SK-MEL-5 (cell line): ENCODE measurements at places on chromosomes 2 and 18.

GRCh38 chr2:562391-563364 lies 114.5 kb downstream of the TMEM18 start:
- DNase-seq, result no peak

DNA sequence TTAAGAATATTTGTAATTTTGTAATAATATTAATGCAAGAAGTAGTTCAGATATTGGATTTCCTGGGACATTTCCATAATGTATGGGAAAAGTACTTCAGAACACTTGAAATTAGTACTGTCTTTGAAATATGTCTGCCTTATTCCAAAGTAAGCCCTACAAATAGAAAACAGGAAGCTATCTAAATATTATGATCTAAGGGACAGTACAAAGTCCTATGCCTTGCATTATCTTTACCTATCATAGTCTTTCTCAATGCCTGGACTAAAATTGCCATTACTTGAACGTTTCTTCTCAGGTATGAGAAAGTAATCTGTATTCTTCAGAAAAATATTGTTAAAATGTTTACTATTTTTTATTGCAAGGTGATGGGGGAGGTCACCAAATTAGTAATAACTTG lies 113.0 kb downstream of the PPP1R1C start:
- DNase-seq, result no peak

GRCh38 chr2:167310442-167310841 lies 422.2 kb downstream of the XIRP2 start:
- no peak for DNase-seq

DNA sequence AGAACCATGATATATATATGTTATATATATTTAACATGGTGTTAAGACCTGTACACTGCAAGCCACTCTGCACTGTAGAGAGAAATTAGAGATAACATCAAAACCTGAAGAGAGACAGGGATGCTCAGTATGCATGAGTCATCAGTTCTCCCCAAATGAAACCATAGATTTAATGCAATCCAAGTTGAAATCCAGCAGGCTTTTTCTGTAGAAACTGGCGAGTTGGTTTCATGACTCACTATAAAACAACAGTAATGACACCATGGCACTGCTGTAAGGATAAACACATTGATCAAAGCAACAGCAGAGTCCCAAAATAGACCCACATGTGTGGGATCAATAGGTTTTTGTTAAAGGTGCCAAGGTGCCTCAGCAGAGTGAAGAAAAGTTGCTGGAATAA lies 65.8 kb downstream of the RTP5 start:
- no peak for DNase-seq

DNA sequence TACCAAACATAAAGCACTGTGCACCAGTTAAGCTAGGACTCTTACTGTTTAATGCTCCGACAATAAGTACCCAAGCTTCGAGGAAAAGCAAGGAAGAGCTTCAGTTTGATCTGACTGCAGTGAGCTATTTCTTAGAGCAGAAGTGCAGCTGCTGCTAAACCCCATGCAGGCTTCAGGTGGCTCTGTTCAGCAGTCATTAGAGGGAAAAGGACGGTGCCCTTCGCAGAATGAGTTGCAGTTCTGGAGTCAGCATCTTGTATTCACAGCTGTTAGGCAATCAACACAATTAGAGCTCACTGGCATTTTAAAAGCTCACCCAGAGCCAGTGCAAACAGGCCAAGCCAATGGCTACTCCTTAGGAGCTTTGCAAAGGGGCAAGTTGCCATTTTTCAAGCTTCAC lies 1.5 kb upstream of the CERKL start:
- no peak for DNase-seq

GRCh38 chr2:33441235-33441810 lies 35.1 kb upstream of the RASGRP3 start:
- peak; percentile 90 for DNase-seq

GRCh38 chr2:17258861-17259260 lies 259.4 kb downstream of the RAD51AP2 start:
- no peak for DNase-seq

DNA sequence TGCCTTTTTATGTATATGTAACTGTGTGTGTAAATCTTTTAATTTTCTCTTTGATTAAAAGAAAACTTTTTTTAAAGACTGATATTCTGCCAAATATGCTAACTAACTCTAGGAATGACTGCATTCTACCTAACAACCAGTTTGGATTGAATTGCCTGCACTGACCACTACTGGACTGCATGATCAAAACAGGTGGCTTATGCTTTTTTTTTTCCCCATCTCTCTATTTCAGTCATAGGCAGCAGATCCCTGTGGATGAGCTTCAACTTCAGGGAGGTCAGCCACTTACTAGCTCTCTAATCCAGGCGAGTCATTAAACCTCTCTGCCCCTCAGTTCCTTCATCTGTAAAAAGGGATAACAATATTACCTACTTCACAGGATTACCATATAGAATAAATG lies 138.6 kb upstream of the SERTAD2 start:
- peak; percentile 57 for DNase-seq

GRCh38 chr2:52345676-52346075 lies 1313.7 kb upstream of the NRXN1 start:
- no peak for DNase-seq

DNA sequence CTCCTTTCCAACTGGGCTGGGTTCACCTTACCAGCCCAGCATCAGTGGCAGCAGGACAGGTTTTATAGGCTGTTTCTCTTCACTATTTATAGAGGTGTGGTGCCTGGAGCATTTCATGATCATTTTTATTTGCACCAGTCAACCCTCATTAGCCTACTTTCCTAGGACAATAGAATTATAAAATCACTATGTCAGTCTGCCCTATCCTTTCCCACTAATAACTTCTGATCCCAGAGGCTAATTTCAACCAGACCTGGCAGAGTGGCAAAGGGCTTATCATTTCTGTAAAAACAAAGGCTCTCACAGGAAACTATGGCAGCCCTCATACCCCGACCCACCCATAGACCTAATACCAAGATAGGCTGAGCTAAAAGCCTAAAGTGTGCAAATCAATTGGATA lies 243.5 kb upstream of the TMEFF2 start:
- no peak for DNase-seq

GRCh38 chr2:53233759-53234547 lies 533.7 kb upstream of the CHAC2 start:
- no peak for DNase-seq

DNA sequence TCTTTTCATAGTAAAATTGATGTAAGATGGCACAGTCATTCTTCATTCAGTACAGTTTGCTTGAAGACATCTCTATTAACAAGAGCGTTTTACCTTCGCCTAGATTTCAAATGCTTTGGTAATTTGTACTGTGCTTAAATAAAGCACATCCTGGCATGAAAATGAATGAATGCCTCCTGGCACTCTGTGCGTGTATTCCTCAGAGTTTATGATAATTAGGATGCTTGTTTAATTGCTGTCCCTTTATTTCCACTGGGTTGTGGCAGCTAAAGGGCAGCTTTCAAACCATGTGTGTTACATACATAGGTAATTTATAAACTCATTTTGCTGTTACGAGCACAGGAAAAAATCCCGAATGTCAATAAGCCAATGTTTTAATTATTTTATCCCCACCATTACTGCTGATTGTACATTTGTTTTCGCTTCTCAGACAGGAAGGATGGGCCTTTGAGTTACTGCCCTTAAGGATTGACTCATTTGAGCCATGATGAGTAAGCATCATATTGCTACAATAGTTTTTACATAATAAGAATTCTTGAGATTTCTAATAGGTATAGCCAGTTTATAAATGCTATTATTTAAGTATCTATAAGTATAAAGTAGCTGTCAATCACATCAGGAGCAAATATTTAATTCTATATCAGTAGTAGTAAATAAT lies 516.5 kb downstream of the XIRP2 start:
- no peak for DNase-seq

DNA sequence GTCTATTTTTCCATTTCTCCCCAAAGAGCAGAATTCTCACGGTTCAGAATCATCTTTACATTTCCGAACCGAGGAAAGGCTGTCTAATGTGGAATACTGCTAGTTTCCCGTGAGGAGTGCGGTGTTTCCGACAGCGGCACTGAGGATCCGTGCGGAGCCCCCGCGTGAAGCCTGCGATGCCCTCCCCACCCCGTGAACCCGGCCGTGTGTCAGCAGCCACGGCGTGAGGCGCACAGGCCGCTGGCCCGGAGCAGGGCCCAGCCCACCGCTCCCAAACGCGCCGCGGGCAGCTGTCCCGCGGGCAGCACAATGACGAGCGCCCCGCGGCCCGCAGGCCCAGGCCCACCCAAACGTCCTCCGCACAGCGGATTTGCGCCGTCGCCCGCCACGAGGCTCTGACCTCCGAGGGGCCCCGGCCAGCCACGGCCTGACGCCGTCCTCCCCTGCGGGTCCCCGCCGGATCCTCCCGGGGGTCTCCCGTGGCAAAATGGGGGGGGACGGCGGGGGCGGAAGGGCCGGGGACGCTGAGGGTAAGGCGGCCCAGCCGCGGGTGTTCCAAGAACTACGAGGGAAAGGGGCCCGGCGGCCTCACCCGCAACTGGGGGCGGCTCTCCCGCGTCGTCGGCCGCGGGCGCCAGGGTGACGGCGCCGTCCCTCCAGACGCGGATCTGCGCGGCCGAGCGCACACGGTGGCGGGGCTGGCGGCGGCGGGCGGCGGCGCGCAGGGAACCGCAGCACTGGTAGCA lies 796 bp downstream of the SPIRE1 start:
- DNase-seq, result no peak

DNA sequence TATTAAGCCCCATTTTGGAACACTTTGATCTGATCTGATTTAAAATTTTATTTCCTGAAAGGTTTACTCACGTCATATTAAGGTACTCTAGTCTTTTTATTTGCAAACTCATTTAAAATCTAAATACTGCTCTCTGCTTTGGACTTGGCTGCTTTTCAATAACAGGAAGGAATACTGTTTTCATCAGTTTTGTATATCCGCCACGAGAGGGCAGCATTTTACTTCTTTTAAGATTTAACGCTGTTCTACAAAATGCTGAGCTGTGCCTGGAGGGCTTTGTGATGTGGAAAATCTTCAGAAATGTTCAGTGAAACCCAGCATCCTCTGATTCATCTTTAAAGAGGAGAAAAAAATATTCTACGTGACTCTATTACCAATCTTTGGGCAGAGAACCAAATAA lies 37.5 kb upstream of the SLC38A11 start:
- DNase-seq, result peak; percentile 85

- DNase-seq, result no peak
These were observed 62.3 kb upstream of the TMEM178A start for GRCh38 chr2:39603436-39603835.

GRCh38 chr2:183812091-183812490 lies 687.8 kb downstream of the NUP35 start:
- DNase-seq, result no peak

GRCh38 chr2:112674229-112674628 lies 28.5 kb downstream of the SLC20A1 start:
- DNase-seq, result no peak

- no peak for DNase-seq
These were observed 104.1 kb downstream of the ALK start for GRCh38 chr2:29817299-29817698.

DNA sequence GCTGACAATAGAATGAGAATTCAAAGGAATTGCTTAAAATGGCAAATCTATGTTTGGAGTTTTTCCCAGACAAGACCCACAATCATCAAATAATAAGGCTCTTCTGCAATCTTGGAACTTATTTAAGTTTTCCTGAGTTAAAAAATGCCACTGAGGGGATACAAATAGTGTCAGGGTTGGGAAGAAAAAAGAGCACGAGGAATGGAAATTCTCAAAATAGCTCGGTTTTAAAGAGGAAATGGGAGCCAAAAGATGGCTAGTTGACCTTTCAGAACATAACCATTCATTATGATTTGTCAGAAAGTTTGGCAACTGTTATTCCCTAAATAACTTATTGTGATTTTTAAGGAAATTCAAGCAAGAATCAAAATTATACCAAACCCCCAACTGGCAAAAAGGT lies 127.7 kb downstream of the RAPGEF4 start:
- peak; percentile 26 for DNase-seq

- no peak for DNase-seq
These were observed 26.4 kb downstream of the GNLY start for GRCh38 chr2:85720533-85720932.

DNA sequence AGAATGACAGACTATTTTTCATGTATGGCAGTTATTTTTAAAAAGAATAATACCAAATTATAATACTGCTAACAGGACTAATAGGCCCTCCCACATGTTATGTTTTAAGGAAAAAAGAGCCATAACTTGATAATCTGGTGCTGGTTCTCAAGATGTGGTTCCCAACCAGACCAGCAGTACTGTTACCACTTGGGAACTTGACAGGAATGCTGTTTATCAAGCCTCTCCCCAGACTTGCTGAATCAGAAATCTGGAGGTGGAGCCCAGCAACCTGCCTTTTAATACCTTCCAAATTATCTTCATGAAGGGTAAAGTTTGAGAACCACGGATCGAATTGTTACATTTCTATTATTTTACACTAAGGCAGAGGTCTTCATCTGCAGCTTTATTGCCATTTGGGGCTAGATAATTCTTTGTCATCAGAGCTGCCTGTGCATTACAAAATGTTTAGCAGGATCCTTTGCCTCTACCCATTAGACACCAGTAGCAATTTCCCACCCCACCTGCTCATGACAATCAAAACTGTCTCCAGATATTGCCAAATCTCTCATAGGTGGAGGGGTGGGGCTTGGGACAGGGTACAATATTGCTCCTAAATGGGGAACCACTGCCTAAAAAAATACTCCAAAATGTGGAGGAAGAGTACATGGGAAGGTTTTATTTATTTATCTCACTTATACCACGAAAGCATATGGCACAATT lies 629.6 kb downstream of the ARHGAP15 start:
- DNase-seq, result no peak

DNA sequence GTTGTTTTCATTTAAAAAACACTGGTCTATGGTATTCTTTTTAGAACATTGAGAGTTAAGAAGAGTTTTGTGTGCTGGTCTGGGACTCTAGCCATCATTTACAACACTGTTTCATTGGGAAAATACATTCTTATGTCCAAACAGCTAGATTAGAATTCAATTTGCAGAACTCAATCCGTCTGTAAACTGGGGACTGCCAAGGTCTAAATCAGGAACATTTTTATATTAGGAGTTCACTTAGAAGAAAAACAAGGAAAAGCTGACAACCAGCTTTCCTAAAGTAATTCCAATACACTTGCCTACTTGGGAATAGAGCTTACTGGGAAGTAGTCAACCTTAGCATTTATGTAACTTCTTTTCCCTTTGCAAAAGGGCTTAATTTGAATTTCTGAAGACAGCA lies 91.5 kb upstream of the RNF152 start:
- DNase-seq, result no peak

- DNase-seq, result no peak
These were observed 81.9 kb downstream of the DGKD start for GRCh38 chr2:233436191-233436581.

DNA sequence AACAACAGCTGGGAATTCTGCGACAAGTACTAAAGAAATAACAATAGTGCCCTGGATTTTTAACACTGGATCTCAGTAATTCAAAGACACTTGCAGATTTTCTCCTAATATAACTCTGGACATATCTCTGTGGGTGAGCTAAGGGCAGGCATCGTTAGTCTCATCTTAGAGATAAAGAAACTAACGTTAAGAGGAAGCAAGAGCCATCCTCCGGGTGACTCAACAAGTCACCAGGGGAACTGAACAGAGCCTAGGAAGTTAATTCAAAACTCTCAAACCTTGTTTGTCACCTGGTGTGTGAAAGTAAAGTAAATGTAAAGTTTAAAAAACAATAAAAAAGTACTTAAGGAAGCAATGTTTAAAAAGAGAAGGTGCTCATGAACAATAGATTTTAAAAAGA lies 41.6 kb upstream of the NRP2 start:
- DNase-seq, result no peak
